ENCODE measurements at places on chromosomes 11 and 22.

- DNase-seq = no peak
Measured at GRCh38 chr11:44427432-44427831, 117.5 kb upstream of the ALX4 start.

- no peak for DNase-seq
Measured at GRCh38 chr11:12792590-12792989, 118.4 kb downstream of the TEAD1 start.

GRCh38 chr11:35141571-35141971, 2.6 kb downstream of the CD44 start:
- no peak for DNase-seq

DNA sequence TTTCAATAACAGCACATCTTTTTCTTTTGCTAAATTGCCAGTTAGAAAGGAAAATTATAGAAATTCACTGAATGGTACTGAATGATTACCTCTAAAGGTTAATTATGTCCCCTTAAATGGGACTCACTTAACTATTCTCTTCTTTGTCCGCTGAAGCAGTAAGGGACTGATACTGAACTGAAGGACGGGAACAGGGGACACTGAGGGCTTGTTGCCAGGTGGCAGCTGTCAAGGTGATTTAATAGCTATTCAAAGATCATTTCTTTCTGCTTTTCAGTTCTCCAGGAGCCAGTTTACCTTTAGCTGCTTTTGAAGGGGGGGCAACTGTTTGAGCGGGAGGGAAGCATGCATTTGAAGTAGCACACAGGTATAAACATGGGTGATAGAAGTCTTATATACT, 325.4 kb upstream of the CCDC90B start:
- DNase-seq = no peak

DNA sequence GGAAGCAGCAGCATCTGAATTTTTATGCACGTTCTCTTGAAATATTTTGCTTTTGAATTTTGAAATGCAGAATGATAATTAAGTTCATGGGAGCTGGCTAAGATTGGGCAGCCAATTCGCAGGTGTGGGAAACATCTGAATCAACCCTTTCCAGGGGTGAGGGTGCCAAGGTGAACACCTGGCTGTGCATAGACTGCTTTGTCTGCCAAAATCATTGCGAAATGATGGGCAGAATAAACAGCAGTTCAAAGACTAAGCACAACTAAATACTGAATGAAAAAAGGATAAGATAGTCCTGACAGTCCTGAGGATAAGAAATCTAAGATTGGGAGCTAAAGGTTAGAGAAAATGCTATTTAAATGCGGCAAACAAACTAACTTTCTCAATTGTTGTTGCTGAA, 813.3 kb upstream of the RAG2 start:
- DNase-seq = no peak

- DNase-seq = no peak
Measured at GRCh38 chr11:74332291-74332690, 20.9 kb upstream of the P4HA3 start.

- peak; percentile 73 for DNase-seq
Measured at GRCh38 chr11:131748151-131749050, 378.0 kb downstream of the NTM start.

GRCh38 chr11:65821107-65821506, 12.7 kb upstream of the SNX32 start:
- DNase-seq = no peak

DNA sequence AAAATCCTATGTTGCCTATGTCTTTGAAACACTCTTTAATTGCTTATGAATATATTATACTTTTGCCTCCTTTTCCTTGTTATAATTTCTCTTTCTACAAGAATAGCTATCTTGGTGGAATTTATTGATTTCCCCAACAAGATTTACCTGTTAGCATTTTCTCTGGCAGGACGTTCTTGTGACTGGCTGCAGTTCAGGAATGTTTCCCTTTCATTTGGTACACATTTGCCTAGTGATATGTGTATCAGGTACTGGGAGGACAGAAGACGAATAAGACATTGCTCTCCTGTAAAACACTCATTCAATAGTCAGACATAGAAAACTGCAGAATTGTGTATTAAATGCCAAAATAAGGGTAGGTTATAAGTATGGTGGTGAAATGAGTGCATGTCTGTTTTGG, 279.9 kb downstream of the FAT3 start:
- DNase-seq = no peak

DNA sequence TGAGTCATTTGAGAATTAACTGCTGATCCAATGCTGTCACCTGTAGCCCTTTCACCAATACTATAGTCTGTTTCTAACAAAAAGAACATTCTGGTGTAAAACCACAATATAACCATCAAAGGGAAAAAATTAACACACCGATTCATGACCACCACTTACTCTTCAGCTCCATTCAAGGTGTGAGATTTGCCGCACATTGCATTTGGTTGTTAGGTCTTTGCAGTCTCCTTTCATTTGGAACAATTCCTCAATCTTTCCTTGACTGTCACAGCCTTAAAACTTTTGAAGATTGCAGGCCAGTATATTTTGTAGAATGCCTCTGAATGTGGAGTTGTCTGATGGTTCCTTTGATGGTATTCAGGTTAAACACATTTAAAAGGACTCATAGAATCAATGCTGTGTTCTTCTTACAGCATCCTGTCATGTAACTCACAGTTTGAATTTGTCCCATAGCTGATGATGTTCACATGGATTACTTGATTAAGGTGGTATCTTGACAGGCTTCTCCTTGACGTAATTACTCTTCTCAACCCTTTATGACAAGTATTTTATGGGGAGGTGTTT, 63.6 kb downstream of the TNRC6B start:
- DNase-seq = no peak

DNA sequence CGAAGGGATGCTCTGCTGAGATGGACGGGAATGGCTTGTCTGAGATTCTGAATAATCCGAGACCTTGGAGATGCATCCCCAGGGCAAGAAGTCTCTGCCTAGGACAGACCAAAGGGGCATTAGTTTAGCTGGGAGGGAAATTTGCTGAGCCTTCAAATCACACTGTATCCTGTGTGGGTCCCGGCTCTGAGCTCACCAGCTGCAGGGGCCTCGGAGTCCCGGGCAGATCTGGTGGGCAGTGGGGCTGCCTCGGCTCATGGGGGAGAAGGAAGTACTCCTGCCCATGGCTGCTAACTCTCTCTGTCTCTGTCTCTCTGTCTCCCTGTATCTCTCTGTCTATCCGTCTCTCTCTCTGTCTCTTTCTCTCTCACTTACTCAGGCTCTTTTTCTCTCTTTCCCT, 522.4 kb downstream of the TBC1D22A start:
- no peak for DNase-seq

GRCh38 chr11:10808553-10809372, at the start of gene EIF4G2:
Gene EIF4G2 (minus strand): TSS chr11:10808926.
- DNase-seq = peak; percentile 98

DNA sequence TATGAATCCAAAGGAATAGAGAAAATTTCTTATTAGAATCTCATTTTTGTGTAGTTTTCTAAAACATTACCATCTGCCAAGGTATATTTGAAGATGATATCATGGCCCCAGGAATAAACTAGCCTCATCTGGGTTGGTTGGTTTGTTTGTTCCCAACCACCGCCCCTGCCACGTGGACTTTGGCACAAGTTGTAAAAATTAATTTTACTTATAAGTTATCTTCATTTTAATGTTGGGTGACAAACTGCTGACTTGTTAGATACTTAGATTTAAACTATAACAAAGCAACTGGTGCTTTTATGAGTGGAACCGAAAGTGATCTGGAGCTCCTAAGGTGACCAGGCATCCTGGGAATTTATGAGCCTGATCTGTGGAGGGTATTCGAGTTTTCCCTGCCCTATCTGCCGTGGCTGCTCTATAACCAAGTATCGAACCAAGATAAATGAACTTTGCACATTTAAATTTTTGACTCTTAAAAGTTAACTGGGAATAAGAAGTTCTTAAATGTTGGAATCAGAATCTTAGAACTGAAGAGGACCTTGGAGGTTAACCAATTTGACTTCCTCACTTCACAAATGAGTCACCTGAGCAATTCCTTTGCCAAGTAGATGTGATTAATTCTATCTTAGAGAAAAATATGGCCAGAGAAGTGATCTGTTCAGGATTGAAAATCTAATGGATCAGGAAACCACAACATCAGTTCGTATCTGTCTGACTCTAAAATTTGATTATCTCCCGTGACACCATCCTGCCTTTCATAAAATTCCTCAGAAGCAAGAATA, 129.1 kb upstream of the ARHGAP42 start:
- DNase-seq = no peak

DNA sequence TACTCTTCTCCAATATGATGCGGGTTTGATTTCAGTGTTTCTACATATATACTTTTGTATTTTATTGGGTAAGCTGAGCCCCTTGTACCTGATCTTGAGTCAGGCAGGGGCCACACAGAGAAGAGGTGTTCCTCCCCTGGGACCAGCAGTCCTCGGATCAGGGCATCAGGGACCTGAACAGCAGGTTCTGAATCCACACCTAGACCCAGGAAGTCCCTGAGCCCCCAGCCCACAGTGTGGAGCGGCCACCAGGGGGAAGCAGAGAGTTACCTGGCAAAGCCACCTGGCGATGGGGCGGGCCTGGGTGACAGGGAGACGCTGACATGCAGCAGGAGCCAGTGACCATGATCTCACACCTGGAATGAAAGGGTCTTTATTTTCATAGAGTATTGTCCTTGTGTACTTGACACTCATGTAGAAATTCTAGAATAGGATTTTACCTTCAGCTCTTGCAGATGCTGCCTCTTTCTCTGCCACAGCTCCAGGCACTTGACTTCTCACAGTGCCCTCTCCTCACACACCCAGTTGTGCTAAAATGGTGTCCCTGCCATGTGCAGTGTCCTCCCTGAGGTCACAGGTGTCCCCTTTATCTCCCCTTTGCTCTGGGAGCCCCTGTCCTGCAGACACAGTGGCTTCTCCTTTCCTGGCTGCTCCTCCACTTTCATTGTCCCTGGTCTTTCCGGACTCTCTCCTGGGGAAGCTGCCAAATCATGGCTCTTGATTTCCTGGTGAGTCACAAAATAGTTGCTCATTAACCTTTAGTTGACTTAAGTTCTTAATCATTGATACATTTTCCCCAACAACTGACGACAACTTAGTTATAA, 48.5 kb downstream of the GGTLC2 start:
- DNase-seq = no peak

- DNase-seq = no peak
Measured at GRCh38 chr11:76777876-76778275, 5.3 kb upstream of the TSKU start.

- DNase-seq = no peak
Measured at GRCh38 chr11:111452146-111452545, 60.0 kb downstream of the BTG4 start.

- no peak for DNase-seq
Measured at GRCh38 chr22:25881210-25881755, 139.3 kb downstream of the MYO18B start.

- DNase-seq = no peak
Measured at GRCh38 chr11:45647786-45648185, 17.6 kb downstream of the CHST1 start.

- DNase-seq = no peak
Measured at GRCh38 chr11:83680321-83680720, 394.2 kb upstream of the CCDC90B start.

- no peak for DNase-seq
Measured at GRCh38 chr11:95647355-95647754, 142.2 kb downstream of the FAM76B start.

GRCh38 chr11:133718831-133719230, 126.5 kb downstream of the SPATA19 start:
- DNase-seq = no peak

GRCh38 chr11:133681901-133682300, 149.6 kb upstream of the OPCML start:
- DNase-seq = no peak

DNA sequence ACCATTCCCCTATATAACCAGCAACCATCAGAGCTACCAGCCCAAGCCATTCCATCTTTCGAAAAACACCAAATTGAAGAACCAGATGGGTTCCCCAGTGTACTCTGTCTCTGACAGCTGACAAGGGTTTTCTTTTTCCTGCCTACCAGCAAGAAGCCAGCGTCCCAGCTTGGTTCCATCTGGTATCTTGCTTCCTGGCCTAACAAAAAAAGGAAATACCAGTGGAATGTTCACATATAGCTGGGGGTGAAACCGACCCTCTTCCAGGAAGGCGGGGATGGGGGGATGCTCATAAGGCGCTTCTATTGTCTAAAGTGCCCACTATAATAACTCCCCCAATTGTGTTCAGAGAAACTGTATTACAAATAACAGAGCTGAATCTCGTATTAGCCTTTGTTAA, 172.3 kb downstream of the LDLRAD3 start:
- no peak for DNase-seq

DNA sequence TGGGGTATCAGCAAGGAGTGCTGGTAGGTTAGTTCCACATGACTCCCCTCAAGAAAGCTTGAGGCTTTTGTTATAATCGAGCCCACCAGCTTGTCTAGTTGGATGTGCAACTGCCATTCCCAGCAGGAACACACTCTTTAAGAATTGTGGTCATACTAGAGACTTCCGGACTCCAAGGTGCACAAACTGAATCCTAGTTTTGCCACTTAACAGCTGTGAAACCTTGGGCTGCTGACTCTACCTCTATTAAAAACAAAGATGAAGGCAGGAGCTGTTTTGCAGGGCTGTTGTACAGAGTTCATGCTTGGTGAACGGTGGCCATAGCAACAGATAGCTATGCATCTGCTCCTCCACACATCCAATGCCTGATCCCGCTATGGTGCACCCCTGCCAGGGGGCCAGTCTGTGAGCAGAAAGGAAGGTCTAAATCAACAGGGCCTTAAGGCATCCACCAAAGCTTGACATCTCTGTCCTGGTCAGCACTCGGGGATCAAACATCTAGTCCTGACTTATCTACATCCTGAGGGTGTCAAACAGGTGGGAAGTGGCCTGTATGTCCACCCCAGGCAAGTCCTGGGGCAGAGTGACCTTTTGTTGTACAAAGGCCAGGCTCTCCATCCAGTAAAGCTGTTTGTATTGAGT, 36.4 kb downstream of the DKK3 start:
- DNase-seq = peak; percentile 35

DNA sequence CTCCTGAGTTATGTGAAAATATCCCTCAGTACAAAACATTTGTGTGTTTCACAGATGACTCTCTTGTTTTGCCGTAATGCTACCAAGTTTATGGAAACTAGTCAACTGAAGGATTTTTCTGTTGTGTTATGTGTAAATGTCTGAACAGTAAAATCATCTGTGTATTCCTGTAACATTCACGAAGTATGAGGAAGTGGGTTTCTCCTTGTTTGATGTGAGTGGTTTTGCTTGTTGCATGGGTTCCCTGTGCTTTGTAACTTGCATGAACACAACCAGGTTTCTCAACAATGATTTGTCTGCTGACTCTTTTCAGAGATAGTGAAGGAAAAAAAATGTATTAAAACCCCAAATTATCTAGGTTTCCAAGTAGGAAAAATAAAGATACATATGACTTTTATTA, 138.1 kb downstream of the PGR start:
- no peak for DNase-seq

- DNase-seq = no peak
Measured at GRCh38 chr11:45158891-45159605, 12.6 kb downstream of the PRDM11 start.

DNA sequence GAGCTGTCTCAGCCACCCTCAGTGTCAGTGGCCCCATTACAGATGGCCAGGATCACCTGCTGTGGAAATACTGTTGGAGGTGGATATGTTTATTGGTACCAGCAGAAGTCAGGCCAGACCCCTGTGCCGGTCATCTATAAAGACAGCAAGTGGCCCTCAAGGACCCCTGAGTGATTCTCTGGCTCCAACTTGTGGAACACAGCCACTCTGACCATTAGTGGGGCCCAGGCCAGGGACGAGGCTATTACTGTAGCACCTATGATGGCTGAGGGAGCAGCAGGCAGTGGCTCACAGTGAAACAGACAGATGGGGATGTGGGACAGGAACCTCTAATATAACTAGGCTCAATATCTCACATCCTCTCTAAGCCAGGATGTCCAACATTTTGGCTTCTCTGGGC, 25.5 kb upstream of the GGTLC2 start:
- no peak for DNase-seq

GRCh38 chr11:65646958-65647701, 9.2 kb downstream of the SIPA1 start:
- no peak for DNase-seq

Data from neural crest cell (in vitro differentiated cells).